ENCODE measurements at places on chromosomes 12 and 14.

GRCh38 chr12:11678781-11679180, 29.3 kb downstream of the ETV6 start:
- no peak for DNase-seq

- no peak for DNase-seq
Observed at GRCh38 chr12:96886998-96887677, 19.9 kb upstream of the NEDD1 start.

- DNase-seq, result no peak
Observed at GRCh38 chr14:62076825-62077605, 314.8 kb downstream of the SNAPC1 start.

- no peak for DNase-seq
Observed at GRCh38 chr14:53034688-53035230, 83.9 kb upstream of the FERMT2 start.

GRCh38 chr14:24411443-24412389, 12.9 kb downstream of the NYNRIN start:
- DNase-seq, result peak; percentile 73

DNA sequence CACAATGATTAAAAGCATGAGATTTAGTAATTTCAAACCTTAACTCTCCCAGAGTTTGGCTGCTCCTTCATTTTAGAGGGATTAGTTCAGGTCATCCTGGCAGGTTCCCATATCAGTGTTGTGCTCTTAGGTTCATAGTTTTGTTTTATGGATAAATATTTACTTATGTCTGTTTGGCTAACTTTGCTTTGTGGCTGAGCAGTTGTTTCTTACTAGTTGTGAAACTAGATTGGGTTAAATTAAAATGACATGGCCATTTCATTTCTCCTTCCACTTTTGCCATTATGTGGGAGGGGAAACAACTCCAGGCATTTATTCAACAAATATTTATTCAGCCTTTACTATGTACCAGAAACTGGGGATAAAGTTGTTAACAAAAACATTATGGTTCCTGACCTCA, 158.8 kb downstream of the TMTC3 start:
- DNase-seq, result no peak

DNA sequence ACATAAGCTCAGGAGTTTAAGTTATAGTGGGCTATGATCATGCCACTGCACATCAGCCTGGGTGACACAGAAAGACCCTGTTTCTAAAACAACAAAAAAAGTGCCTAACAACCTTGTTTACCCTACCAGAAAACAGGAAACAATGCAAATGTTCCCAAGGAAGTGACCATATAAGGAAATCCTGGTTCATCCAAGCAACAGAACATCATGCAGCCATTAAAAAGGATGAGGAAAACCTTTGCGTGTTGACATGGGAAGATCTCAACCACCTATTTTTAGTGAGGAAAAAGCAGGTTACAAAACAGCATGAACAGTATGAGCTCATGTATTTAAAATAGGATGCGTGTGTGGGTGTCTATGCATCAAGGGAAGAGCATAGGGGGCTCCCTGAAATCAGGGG, 13.7 kb downstream of the HRK start:
- no peak for DNase-seq

DNA sequence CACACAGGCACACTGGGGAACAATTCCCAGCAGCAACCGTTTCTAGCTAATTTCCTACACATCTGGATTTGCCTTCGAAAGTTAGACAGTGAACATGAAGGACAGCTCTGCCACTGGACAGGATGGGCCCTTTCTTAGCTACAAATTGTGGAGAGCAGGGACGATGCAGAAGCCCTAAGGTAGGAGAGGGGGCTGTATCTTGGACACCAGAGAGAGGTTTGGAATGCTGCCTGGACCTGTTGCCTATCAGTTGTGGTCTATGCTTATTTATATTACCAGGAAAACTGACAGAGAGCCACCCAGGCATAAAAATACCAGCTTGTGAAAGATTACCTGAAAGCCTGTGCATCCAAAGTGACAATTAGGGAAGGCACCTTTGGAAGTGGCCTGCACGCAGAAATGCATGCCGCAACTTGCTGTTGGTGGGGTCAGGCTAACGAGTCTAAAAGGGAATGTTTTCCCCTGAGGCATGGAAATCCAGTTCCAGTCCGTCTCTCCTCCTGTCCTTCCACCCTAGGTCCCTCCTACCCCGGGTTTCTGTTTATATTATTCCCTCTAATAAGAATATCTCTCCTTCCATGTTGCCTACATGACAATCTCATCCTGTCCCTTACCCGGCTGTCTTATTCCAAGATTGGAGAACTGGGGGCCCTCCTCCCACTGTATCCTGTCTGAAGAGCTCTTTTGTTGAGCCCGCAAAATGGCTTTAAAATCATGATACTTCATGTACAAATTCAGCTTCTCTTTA, 60.2 kb downstream of the MDM2 start:
- DNase-seq, result no peak

GRCh38 chr12:109232731-109233130, 76.4 kb downstream of the FOXN4 start:
- DNase-seq, result no peak

- DNase-seq, result no peak
Observed at GRCh38 chr14:50820786-50821509, 10.0 kb downstream of the NIN start.

DNA sequence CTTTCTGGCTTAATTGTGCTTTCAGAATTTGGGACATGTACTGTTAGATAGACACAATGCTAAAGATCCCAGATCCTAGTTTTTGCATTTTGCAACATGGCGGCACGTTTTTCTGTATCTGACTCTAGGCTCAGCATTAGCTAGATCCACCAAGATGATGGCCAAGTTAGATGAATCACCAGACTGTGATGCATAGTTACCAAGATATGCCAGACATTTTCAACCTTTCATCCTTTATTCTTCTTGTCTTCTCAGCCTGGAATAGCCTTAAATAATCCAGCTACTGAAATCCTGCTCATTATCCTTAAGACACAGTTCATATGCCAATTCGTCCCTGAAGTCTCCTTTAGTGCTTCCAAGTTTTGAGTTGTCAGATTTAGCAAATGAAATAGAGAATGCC, 144.9 kb upstream of the CRY1 start:
- DNase-seq, result no peak

GRCh38 chr14:21846227-21846885, 172.7 kb upstream of the OR4E1 start:
- peak; percentile 90 for DNase-seq

DNA sequence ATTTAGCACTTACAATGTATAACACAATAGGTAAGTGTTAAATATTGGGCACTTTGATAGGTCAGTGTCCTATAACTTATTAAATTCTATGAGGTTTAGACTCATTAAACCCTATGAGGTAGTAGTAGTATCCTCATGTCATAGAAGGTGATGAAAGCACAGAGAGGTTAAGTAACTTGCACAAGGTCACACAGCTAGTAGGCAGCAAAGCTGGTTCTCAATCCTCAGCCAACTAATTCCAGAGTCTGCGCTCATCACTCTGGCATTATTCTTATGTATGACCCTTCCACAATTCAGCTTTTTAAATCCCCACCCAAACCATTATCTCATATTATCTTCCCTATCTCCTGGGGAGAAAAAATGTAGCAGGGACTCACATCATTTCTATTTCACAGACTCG, 141.1 kb downstream of the KSR2 start:
- no peak for DNase-seq

DNA sequence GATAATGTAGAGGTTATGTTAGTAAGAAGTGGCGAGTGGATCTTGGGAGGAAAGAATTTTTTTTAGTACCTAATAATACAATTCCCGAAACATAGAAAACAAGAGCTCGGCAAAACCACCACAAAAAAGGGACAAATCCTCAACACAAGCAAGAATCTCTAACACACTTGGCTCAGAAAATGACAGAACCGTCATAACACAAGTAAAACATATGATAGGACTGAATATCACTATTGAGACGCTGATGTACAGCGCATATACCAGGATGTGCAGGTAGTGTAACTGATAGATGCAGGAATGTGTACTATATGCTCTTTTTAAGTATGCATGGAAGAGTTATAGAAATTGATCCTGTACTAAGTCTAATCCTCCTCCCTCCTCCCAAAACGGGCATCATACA, 564.5 kb downstream of the BCL11B start:
- DNase-seq, result no peak

GRCh38 chr12:79927772-79928474, 7.0 kb downstream of the PPP1R12A start:
- DNase-seq, result peak; percentile 77

GRCh38 chr14:61342486-61342885, 21.1 kb downstream of the PRKCH start:
- peak; percentile 93 for DNase-seq

DNA sequence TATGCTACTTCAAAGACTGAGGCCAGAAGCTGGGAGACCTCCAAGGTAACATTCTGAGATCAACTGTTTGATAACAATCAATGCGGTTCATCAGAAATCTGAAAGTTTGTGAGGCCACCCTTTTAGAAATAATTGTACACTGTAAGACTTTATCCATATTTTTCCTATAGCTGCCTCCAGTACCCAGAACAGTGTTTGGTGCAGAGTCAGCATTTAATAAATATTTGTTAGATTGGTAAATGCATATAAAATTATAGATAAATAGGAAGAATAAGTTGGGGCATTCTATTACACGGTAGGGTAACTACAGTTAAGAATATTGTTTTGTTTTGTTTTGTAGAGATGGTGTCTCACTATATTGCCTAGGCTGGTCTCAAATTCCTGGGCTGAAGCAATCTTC, 141.4 kb downstream of the C12orf42 start:
- DNase-seq, result no peak

DNA sequence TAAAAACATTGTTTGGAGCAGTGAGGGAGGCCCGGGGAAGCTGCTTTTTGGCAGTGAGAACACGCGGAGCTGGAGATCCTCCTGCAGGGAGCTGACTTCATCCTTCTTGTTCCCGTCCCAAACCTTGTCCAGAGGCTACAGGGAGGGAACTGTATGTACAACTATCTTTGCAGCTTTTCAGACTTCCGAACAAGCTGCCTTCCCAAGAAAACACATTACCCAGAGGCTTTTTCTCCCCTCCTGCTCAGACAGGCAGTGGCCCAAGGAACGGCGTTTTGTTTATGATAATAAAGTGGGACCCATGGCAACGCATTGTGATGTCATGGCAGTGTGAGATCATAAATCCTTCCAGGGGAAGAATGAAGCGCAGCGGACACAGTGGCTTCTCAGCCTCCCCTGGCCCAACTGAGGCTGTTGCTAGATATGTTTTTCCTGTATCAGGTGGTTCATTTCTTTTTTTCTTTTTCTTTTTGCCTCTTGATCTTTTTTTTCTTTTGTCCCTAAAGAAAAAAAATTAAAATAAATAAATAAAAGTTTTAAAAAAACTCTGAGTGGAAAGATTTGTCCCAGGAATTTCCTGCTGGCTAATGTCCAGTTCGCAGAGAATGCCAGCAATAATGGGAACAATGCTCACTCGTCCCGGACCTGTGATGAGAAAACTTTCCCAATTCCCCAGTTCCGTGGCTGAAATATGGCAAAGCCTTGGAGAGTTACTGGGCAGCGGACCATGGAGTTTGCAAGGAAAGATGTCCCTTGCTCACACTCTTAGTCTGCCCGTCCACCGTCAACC, 103.4 kb upstream of the MAP1LC3B2 start:
- no peak for DNase-seq

DNA sequence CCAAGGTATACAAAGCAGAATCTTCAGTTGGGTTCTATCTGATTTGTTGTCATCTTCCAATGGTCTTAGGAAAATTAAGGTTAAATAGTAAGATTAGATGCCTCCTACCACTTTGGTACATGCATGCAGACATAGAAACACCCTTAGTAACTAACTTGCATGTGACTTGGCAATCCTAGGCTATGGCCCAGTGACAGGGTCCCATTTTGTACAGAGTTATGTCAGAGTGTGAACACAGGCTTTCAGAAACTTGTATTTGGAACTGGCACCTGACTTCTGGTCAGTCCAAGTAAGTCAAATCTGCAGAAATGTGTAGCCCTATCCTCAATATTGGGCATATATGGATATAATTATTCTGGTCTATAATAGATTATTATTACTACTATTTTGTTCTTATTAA, 53.1 kb downstream of the DAD1 start:
- DNase-seq, result no peak

GRCh38 chr12:39779768-39780340, 160.3 kb upstream of the ABCD2 start:
- DNase-seq, result no peak

DNA sequence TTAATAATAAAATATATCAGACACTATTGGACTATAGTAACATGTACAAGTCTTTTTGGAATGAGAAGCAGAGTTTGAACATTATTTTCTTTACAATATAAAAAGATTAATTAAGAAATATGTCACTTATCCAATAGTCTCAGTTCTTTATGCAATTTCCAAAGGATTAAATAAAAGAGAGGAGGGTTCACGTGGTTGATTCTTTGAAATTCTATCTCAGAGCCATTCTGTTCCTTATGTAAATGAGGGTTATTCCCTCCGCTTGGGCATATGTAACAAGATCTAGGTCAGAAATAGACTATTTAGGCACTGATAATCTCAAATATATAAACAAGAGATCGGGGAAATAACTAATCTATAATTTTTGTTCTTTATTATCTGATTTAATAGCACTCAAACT, 2.1 kb upstream of the TUBA1A start:
- no peak for DNase-seq

DNA sequence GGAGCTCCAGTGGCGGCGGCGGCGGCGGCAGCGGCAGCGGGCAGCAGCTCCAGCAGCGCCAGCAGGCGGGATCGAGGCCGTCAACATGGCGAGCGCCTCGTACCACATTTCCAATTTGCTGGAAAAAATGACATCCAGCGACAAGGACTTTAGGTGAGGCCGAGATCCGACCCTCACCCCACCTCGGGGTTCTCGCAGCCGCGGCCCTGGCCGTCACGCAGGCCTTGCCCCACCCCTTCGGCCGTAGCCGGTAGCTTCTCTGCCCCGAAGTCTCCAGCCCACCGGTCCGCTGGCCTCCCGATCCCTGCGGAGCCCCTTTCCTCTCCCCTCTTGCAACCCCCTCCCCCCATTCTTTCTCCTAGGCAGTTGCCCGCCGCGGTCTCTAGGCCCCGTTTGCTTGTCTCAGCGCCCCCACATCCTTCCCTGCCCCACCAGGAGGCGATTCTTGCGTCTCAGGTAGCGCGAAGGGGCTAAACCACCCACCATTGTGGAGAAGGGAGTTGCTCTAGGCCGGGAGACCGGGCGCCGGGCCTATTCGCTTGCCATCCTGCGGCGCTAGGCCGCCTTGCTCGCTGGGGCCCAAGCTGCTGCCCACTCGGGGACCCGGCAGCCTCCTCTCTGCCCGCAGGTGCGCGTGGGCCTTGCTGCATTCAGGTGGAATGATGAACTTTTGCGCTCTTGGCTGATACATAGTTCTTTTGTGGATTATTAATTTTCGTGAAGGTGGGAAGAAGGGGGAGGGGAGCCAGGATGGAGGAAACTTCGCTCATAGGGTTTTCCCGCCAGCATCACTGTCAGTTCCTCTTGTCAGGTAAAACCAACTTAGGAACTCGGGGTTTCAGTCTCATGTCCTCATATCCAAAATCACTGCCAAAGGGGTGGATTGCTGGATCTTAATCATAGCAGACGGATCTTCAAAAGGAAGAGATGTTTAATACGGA, 745 bp downstream of the CAND1 start:
- DNase-seq, result peak; percentile 84

- DNase-seq, result peak; percentile 58
Observed at GRCh38 chr12:53062977-53063707, 13.3 kb downstream of the TNS2 start.

GRCh38 chr14:70188659-70189455, at the start of gene SLC8A3:
Gene SLC8A3 (minus strand): TSS chr14:70188951. CDS start chr14:70168422, 20,529 bp downstream.
- no peak for DNase-seq

Data from activated effector memory CD4-positive, alpha-beta T cell treated with anti-CD3 and anti-CD28 coated beads, Interleukin-2, amount 50 U/mL, for 16 hours (primary cell).